A172 (cell line): ENCODE measurements at places on chromosomes 4 and X. TPM values are rescaled to one million over a fixed set of nuclear protein-coding genes. Genes with fewer than 3 reads are reported as not detected.

The PHEX gene
- 0.36 and 1.1 TPM in 2 replicates for total RNA-seq

The USP51 gene
- total RNA-seq: 0.21 and 0.50 TPM in 2 replicates

The CORIN gene
- not detected in 2 replicates for total RNA-seq

DNA sequence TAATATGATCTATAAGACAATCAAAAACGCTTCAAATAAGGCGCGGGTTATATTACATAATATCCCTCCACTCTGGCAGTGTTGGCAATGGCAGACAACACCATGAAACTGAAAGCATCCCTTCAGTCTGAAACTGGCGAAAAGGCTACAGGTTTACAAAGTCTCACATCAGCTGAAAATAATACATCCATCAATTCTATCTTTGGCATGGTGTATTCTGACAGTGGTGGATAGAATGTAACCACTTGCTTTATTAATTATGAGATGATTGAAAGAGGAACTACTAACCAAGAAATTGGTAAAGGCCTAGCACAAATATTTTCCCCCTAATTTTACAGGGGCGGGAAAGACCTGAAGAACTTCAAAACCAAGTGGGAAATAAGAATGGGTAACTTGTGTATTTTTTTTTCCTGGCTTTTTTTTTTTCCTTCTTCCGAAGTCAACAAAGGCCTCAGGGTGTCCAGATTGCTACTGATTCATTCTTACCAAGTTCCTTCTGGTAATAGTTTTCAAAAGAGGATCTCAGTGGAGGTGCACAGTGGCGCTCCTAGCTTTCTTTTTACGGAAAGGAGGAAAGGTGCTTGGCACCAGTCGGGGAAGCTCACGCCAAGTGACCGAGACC lies 728 bp downstream of the UBA6 start:
- no peak for DNase-seq

The SPATA4 gene
- total RNA-seq: 0.19 TPM in 1 of 2 replicates, not detected in the other

- DNase-seq: no peak
These were observed 188.3 kb downstream of the RASL11B start for GRCh38 chr4:53050361-53050774.

GRCh38 chr4:175281894-175282293 lies 363.7 kb downstream of the ADAM29 start:
- no peak for DNase-seq

The ARAP2 gene
- 7.4 and 26.9 TPM in 2 replicates for total RNA-seq

The OTC gene
- total RNA-seq: not detected in 2 replicates

DNA sequence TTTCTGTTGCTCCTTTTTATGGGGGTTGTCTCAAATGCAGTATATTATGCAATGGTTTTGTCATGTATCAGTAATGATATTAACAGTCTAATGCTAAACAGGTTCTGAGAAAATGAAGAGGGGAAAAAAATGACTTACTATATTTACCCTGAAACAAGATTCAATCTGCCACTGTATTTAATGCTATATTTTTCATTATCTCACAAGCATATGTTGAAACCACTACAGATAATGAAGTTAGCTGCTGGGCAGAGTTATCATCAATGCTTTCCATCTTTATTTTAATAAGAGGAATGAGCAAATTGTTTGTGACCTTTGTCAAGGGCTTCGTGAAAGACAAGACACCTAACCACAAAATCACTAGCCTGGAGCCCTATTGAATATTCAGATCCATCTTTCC lies 32.6 kb upstream of the NAA11 start:
- no peak for DNase-seq

DNA sequence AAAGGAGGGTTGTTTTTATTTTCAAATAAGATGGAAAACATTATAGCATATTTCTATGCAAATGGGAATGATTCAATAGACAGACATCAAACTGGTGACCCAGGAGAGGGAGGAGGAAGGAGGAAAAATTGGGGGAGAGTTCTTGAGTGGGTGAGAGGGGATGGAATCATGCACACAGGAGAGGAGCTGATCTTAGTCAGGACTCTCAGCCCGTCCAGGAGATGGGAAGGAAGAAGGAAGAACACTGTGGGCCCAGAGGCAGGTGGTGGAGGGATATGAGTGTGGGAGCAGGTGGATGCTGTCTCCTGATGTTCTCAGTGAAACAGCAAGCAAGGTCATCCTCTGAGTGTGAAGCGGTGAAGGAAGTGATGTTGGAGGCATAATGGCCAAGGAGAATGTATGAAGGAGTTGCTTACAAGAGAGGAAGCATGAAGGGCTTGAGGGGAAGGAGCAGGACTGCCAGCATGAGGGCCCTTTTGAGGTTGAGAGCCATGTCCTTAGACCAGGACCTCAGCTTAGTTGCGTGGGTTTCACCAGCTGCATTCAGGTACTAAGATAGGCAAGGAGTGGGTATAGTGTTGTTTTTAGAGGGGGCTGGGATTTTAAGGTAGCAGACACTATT lies 161.7 kb upstream of the NAP1L5 start:
- DNase-seq: no peak

GRCh38 chr4:118154649-118155048 lies 120.4 kb downstream of the NDST3 start:
- DNase-seq: no peak

- no peak for DNase-seq
These were observed 9.7 kb downstream of the PPEF2 start for GRCh38 chr4:75892508-75892907.

GRCh38 chrX:23822397-23822796 lies 39.4 kb downstream of the SAT1 start:
- no peak for DNase-seq

DNA sequence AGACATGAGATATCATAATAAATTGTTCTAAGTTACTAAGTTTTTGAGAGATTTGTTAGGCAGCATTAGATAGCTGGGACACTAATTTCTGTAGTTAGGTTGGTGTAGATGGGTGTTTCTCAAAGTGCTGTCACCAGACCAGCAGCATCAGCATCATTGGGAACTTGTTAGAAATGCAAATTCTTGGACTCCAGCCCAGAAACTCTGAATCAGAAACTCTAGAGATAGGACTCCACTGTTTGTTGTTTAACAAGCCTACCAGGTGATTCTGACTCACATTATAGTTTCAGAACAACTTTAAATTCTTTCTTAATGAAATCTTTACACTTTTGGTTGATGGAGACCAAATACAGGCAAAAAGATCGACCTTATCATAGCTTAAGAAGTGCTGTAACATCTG lies 173.7 kb downstream of the PABPC4L start:
- DNase-seq: peak; percentile 96

DNA sequence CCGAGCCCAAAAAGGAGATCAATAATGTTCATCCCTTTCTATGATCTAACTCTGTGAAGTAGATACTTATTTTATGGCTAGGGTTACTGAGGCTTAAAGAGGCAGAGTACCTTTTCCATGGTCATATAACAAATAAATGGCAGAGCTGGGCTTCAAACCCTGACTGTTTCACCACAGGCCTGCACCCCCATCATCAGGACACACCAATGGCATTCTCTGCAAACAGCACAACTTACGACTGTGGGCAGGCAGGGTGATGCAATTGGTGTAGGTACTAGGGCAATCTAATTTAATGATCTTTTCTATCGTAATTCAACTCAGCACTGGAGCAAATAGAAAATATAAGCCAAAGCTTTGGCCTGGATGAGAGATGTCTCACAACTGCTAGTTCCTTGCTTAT lies 118.8 kb upstream of the CBR4 start:
- no peak for DNase-seq

DNA sequence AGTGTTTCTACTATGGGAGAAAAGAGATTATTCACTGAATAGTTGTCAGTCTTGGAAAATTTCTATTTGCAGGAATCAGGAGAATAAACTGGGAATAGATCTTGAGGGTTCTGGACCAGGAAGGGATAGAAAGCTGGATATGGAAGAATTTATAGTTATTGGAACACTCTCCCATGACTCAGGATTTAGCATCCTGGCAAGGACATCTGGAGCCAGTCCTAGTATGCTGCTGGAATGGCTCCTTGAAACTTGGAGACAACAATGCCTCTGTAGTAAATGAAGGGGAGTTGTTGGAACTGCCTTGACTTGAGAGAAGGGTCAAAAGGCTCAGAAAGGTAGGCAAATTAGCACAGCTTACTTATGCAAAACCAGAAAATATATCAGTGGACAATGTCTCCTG lies 23.5 kb upstream of the THOC2 start:
- no peak for DNase-seq

The CT47A7 gene
- total RNA-seq: not detected in 2 replicates

The NUDT6 gene
- total RNA-seq: 7.2 and 11.3 TPM in 2 replicates

- no peak for DNase-seq
These were observed 81.1 kb downstream of the MBNL3 start for GRCh38 chrX:132407691-132408090.

DNA sequence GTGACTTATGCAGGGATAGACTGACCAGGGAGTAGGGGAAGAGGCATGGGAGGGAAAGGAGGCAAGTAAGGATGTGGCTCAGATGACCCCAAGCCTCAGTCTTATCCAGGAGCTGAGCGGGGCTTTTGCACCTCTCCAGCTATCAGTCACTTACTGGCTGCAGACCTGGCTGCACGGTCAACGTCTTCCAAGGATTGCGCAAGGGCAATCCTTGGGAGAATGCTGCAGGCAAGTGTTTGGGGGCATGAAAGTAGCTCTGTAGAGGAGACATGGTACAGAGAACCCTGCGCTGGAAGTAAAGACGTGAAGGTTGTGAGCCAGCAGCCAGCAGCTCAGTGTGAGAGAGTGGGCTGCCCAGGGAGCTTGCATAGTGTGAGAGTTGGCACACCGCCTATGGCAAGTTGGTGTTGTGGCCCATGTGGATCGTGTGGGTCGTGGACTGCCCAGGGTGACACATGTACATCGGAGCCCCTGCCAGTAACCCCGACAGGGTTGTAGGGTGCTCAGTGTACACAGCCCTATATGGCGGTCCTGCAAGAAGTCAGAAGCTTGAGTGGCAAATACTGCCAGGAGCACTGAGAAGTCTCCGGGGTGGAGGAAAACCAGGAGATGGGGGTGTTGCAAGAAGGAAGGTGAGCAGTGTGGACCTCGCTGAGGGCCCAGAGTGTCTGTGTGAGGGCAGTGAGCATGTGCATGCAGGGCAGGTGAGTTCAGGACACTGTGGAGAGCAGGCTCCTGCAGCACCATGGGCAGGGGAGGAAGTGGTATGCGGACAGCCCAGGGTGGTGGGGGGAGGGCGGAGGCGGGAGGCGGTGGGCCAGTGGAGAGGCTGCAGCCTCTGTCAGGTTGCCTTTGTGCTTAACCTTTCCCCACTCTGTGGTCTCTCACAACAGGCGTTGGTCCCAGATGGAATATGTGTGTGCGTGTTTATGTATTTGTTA lies 50.9 kb downstream of the KIT start:
- no peak for DNase-seq

The XK gene
- total RNA-seq: 2.0 and 2.2 TPM in 2 replicates

- no peak for DNase-seq
These were observed 994 bp downstream of the GALNT7 start for GRCh38 chr4:173169428-173170181.

DNA sequence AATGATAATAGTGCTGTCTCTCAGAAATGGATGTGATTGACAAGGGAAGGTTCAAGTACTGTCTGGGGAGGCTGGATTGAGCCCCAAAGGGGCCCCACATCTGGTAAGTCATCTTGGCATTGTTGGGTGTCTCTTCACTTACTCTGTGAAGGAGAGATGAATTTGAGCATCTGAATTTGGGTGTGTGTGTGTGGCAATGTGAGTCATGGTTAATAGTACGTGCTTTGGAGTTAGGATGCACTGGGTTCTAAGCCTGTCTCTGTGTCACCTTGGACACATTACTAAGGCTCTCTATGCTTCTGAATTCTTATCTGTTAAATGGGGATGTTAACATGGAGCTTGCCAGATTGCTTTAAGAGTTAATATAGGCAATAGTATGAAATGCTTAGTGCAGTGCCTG lies 80.4 kb downstream of the FRAS1 start:
- no peak for DNase-seq

DNA sequence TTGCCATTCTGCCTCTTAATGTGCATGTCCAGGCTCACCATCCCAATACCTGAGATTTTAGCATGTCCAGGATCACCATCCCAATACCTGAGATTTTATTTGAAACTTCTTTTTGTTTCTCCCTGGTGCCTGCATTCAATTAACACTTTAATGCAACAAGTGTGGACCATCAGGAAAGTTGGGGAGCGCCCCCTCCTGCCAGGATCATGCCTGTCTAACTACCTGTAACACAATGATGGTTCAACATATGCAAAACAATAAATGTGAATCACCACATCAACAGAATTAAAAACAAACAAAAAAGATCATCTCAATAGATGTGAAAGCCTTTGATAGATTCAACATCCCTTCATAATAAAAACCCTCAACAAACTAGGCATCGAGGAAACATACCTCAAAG lies 1359.5 kb upstream of the DIAPH2 start:
- no peak for DNase-seq

DNA sequence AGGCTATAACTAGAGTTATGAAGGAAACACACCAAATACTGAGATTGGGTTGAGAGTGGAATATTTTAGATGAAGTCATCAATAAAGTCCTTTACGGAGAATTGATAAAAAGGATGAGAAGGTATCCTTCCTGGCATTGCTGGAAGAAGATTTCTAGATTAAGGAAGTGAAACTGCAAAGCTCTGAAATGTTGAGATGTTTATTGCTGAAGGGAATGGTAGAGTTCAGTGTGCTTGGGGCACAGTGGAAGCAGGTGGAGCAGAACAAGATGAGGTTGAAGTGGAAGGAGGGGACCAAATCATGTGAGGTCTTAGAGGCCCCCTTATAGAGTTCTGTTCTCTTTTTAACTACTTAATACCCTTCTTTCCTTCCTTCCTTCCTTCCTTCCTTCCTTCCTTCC lies 848.5 kb downstream of the RAB28 start:
- no peak for DNase-seq

- no peak for DNase-seq
These were observed 57.1 kb upstream of the USP38 start for GRCh38 chr4:143127621-143128020.

GRCh38 chr4:76377911-76378310 lies 43.0 kb downstream of the CCDC158 start:
- DNase-seq: peak; percentile 8

DNA sequence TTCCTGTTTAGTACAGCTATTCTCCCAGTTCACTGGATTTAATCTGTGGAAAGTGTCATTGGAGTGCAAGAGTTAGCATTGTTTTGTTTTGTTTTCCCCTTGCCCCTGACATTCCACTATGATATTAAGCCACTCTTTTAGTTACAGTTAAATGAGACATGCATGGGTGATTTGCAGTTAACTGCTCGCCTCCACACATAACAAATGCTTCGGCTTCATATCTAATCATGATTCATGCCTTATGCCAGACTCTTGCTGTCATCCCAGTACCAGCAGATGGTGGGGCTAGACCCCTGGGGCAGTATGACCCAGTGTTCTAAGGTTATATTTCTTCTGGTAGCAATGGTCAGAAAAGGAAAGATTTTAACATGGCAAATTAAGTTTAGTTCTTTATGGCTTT lies 80.1 kb downstream of the RAP1GDS1 start:
- peak; percentile 3 for DNase-seq

GRCh38 chr4:15894921-15895916 lies 43.3 kb downstream of the FGFBP1 start:
- DNase-seq: no peak

The CTBP1 gene
- 166 and 240 TPM in 2 replicates for total RNA-seq

The LGI2 gene
- total RNA-seq: 0.19 and 0.93 TPM in 2 replicates
